D341Med (cell line): ENCODE measurements at places on chromosomes 5 and 9.

GRCh38 chr5:174414315-174414710 lies 310.1 kb upstream of the MSX2 start:
- no peak for DNase-seq

DNA sequence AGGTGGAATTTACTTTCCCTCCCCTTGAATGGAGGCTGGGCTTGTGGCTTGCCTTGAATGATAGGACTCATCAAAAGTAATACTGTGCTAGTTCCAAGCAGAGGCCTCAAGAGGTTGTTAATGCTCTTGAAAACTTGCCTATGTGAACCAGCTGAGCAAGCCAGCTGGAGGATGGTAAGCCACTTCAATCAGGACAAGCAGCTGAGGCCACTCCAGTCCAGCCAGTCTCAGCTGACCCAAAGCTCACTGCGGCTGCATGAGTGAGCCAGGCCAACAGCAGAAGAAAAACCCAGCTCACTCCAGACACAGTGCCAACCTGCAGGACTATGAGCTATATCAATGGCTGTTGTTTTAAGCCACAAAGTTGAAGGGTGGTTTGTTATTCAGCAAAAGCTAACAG lies 182.8 kb downstream of the MCTP1 start:
- no peak for DNase-seq

DNA sequence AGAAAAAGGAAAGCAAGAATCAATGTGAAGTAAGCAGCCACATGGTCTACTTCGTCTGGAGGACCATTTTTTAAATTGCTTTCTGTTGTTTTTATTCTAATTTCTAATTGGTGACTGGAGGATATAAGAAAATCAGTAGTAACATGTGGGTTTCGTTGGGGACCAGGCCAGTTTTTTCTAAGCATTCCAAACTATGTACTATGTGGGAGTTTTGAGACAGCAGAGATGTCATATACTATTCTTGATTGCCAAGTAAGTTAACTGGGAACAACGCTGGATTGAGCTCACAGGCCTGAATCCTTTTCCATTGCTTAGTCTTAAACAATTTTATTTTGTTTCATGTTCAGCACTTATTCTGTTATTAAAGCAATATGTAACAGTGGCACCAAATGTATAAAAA lies 225.7 kb downstream of the TMEM167A start:
- no peak for DNase-seq

DNA sequence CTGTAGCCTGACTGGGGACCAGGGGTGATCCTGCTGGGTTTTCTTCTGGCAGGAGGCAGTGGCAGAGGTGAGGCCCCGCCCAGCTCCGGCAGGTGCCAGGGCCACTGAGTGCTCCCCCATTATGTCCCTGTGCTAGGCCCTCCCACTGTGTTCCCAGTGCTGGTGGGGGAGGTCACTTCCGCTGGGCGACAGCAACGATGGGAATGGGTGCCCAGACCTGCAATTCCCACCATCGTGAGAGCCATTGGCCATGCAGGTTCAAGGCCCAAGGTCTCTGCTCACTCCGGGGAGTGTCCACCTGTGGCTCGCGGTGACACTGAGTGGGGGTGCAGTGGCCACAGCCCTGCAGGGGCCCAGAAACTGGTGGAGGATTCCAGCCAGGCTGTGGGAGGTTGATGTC lies 98.6 kb downstream of the RXRA start:
- DNase-seq, result no peak

DNA sequence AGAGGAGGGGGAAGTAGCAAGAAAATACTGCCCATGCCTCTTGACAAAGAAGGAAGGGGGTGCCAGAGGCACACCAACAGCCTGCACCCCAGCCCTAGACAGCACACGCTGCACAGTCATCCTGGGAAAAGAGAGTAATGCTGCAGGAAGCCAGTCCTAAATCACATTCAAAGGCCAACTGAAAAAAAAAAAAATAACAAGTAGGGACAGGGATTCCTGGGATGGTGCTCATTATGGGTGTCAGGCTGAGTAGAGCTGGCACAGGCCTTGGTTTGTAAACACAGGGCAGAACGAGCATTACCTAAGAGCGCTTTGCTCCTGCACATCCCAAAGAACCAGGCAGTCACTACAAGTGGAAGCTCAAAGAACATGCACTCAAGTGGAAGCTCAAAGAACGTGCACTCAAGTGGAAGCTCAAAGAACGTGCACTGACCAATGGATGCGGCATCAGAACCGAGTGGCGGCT lies 7.8 kb downstream of the RAPGEF1 start:
- DNase-seq, result no peak

GRCh38 chr9:90726215-90726614 lies 75.4 kb upstream of the SYK start:
- DNase-seq, result no peak

DNA sequence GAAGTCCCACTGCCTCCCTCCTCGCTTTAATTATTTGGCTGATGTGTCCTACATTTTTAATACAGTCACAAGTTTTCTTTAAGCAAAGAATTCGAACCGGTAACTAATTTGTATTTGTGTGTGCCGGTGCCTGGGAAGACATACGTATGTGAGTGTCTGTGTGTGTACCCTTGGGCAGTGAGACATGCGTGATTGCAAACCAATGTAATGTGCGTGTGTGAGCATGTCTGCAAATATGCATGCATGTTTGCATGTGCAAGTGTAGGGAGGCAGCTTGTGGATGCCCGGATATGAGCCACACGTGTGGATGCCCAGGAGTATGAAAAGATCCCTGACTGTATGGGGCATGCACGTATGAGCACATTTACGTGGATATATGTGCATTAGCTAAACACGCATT lies 44.4 kb upstream of the NEK6 start:
- no peak for DNase-seq

DNA sequence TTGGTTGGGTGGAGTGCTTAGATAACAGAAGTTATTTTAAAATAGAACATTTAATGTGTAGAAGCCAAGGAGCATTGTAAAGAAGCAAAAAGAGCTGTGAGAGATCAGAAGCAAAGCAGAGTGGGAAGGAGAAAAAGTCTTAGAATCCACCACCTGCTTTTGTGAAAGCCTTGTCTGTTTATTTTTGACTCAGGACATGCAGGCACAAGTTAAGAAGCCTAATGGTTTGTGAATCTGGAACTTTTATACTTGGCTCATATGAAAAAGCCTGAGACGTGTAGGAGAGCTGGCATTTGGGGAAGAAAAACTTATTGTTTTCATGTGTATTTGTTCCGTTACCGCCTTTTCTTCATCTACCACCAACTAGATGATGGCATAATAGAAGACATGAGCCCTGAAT lies 38.5 kb upstream of the ITGA2 start:
- DNase-seq, result no peak

DNA sequence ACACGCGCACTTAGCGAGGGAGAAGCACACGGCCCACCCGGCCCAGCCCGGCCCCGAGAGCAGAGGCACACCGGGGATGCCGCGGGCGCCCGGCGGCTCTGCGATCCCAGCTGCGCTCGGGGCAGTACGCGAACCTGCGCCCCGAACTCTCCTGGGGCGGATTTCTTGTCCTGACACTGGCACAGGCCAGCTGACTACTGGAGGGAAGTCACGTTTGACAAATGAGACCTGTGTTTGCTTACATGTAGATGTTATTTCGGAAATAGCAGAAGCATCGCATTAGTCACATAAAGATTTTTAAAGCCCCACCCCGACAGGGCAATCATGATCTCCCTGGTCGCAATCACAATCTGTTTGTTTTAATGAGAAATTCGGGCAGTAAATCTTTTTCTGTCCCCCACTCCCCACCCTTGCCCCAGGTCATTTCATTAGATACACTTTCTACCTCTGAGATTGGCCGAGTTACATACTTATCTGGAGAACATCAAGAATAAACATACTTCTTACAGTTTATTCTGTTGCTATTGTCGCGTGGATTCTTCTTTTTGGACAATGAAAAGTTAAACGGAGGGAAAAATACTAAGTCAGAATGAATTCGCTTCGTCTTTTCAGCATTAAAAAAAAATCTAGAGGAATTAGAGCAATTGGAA lies 518.9 kb downstream of the CTNND2 start:
- DNase-seq, result no peak

- no peak for DNase-seq
These were observed 2.9 kb upstream of the PAX5 start for GRCh38 chr9:37036776-37037502.

DNA sequence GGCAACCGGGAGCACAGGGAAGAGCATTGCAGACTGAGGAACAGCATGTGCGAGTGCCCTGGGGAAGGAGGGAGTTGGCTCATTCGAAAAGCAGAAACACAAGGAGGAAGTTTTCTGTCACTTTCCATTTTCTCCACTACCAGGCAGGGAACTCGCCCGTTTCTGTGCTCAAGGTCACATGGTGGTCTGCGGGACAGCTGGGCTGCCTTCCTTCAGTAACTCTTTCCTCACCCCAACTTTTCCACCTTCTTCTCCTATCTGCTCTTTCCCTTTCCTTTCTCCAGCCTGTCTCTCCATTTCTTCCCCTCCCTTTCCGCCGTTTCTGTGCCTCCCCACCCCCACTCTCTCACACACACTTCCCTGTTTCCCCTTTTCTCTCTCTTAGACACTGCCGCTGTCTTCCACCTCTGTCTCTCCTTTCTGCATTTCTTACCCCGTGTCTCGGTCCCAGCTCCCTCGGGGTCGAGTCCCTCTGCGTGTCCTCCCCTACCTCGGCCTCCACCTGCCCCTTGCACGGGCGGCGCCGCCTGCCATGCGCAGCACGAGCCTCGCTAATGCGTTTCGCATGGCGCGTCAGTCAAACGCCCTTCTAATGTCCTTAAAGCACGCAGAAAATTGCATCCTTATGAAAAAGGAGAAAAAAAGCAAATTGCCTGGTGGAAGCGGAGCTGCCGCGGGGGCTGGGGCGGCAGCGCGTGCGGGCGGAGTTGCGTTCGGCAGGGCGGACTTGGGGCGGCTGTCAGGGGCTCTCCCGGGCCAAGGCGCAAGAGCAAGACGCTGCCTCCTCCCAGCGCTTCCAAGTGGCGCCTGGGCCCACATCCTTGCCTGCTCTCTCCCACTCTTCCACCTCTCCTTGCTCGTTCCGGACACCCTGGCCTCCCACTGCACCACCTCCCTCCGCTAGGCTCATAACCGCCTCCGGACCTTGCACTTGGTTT lies 9.5 kb downstream of the BARX1 start:
- no peak for DNase-seq

- DNase-seq, result no peak
These were observed 18.8 kb upstream of the OR2S2 start for GRCh38 chr9:35976726-35977125.

- DNase-seq, result no peak
These were observed 1.2 kb downstream of the FANCC start for GRCh38 chr9:95316274-95316673.

- no peak for DNase-seq
These were observed 145.3 kb upstream of the RASEF start for GRCh38 chr9:83208065-83208850.

DNA sequence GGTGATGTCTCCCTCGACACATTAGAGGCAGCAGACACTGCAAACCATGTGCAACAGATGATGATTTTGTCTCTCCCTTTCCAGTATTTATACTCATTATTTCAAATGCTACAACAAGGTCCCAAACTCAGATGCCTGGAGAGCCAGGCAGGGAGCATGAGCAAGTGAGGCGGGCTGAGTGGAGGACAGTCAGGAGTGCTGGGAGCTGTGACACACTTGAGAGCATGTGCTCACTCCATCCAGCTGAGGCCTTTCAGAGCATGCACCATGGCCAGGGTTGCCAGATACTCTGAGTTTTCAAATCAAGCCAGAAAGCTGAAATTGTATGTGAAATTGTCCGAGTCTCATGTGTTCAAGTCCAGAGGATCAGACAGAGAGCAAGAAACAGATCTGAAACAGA lies 55.8 kb upstream of the SLC2A8 start:
- DNase-seq, result no peak

DNA sequence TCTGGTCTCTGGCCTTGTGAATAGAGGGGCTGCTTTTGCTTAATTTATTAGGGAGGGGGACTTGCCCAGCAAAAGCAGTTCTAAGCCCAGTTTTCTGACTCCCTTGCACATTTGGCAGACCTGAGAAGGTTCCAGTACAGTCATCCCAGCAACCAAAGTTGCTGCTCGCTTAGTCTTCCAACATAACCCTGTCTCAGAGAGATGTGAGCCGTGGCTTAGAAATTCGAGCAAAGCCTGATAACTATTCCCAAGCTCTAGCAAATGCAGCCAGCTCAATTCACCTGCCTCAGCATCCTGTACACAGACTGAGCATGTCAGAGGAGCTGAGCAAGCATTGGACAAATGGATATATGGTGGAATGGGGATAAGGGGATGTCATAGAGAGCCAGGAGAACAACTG lies 401.9 kb downstream of the SPOCK1 start:
- no peak for DNase-seq

- DNase-seq, result peak; percentile 32
These were observed 1055.5 kb upstream of the DMAC1 start for GRCh38 chr9:8855046-8855445.

DNA sequence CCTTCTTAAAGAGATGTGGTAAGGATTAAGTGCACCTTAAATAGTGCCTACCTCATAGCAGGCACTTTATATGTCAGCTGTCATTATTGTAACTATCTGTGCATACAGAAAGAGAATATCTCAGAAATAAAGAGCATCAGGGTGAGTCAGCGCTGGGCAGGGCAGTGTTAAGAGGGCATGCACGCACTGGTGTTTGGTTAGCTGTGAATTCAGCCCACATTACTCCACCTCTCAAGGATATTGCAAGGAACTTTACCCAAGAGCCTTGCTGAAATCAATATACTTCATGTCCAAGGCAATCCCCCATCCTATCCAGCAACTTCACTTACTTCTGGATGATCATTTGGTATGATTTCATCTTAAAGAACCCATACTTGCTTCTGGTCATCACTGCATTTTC lies 300.9 kb downstream of the NTRK2 start:
- DNase-seq, result no peak

GRCh38 chr9:128124451-128124850 lies 3.1 kb downstream of the PTGES2 start:
- no peak for DNase-seq

DNA sequence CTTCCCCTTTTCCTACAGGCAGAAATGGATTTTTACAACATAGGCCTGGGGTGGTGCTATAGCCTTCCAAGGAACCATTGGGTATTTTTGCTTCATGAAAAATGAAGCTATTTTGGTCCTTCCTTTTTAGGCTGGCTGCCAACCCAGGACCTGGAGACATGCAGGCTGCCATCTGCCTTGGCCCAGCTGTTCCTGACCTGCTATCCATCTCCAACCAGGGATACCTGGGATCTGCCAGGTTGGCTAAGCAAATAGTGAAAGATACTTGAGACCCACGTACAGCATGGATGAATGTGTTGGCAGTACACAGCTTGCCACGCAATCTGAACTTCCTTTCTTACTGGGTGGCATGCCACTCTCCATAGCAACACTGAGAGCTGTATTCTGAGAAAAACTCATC lies 31.1 kb downstream of the MRPS27 start:
- DNase-seq, result peak; percentile 75

DNA sequence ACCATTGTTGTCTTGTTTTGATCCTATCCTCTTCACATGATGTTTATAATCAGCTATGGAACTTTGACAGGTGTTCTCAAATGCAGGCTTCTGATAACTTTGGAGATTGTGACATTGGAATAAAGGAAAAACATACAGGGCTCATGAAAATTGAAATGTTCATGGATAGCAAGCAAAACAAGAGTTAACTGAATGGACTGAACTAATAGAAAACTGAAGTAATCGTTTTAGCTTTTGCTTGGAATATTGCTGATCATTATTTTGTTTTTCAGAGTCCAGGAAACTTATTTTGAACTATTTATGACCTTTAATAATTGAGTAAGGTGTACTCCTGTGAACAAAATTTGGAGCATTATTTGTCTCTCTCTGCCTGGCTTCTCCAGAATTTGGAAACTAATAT lies 436.7 kb upstream of the CDH9 start:
- no peak for DNase-seq

- no peak for DNase-seq
These were observed 12.1 kb downstream of the CCL28 start for GRCh38 chr5:43400082-43400481.

- peak; percentile 33 for DNase-seq
These were observed 63.4 kb upstream of the ADAMTS2 start for GRCh38 chr5:179408611-179409010.
